ENCODE measurements at places on chromosomes 11 and 22. TPM values are rescaled to one million over a fixed set of nuclear protein-coding genes. Genes with fewer than 3 reads are reported as not detected.

- H3K36me3 ChIP-seq = no peaks in the 10 kb centered on the region
- H3K27me3 ChIP-seq = no peaks in the 10 kb centered on the region
- H3K4me1 ChIP-seq = no peaks in the 10 kb centered on the region
- H3K27ac ChIP-seq = no peak overlapping the region
- DNase-seq = no peak
- no peak overlapping the region for H3K4me3 ChIP-seq
Measured at GRCh38 chr22:36208914-36209313, 7.3 kb upstream of the APOL4 start.

GRCh38 chr11:75656044-75656727, 12.7 kb downstream of the MAP6 start:
- DNase-seq = no peak
- H3K27ac ChIP-seq = no peak overlapping the region
- H3K4me1 ChIP-seq = no peaks in the 10 kb centered on the region

- no peak for DNase-seq
- no peak overlapping the region for H3K27ac ChIP-seq
- H3K36me3 ChIP-seq = no peaks in the 10 kb centered on the region
- H3K4me1 ChIP-seq = no peaks in the 10 kb centered on the region
- no peak overlapping the region for H3K4me3 ChIP-seq
- no peaks in the 10 kb centered on the region for H3K27me3 ChIP-seq
Measured at GRCh38 chr22:35054064-35054463, 11.9 kb upstream of the ISX start.

Gene MN1
- 6.1 TPM for total RNA-seq
